ENCODE measurements at places on chromosomes 13 and 19.

- DNase-seq: no peak
Observed at GRCh38 chr13:88526186-88526852, 855.1 kb downstream of the SLITRK5 start.

DNA sequence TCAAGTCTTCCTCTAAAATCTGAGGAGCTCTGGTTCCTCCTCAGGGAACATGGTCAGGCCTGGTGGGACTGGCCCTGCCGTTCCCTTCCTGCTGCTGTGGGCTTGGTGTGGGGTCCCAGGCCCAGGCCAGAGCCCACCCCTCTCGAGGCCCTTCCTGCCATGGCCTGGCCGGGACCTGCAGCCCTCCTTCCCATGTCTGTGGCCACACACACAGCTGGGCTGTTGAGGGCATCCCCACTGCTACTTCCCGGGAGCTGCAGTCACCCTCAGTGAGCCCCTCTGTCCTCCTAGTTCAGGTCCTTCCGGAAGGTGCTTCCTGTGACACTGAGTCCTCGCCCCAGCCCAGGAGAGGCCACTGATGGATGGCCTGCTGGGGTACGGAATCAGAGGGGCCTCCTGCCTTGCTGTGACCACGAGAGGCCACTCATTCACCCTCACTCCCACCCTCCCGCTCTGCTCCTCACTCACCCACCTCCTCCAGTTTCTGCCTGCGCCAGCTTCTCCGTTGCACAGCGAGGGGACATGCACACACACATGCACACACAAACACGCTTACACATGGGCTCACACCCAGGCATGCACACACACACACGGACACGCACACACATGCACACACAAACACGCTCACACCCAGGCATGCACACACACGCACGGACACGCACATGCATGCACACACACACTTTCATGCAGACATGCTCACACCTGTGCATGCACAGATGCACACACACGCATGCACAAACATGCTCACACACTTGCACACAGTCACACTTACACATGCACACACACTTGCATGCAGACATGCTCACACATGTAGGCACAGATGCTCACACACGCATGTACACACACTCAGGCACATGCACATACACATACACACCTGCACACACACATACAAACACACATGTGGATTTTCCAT is 7.3 kb upstream of the MCF2L start:
- DNase-seq: no peak

DNA sequence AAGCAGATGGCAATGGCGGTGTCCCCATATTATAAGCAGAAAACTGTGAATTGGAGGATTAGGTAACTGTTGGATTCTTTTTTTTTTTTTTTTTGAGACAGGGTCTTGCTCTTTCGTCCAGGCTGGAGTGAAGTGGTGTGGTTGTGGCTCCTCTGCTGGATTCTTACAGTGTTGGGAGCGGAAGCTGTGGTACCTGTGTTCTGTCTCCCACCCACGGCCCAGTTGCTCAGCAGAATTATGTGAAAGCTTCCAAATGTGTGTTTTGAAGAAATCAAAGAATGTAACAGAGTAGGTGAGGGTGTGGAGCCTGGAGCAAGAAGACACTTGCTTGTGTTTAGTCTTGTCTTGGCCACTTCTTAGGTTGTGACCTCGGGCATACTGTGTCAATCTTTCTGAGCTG is 295.6 kb downstream of the SHISA2 start:
- DNase-seq: no peak

GRCh38 chr13:112812306-112813055 is 122.6 kb downstream of the ATP11A start:
- DNase-seq: no peak

- peak; percentile 66 for DNase-seq
Observed at GRCh38 chr19:10305139-10305806, 4.3 kb downstream of the ZGLP1 start.

DNA sequence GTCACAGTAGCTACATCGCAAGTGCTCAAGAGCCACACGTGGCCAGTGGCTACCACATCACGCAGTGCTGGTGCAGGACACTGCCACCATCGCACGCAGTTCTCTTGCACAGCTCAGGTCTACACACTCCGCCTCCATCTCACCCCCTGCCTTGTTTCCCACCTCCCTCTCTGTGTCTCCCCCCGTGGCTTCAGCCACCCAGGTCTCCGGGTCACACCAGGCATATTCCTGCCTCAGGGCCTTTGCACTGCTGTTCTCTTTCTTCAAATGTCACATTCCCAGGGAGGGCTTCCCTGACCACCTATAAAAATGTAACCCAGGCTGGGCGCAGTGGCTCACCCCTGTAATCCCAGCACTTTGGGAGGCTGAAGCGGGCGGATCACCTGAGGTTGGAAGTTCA is 10.6 kb downstream of the CCDC8 start:
- no peak for DNase-seq

GRCh38 chr19:7979011-7979410 is 26.4 kb downstream of the ELAVL1 start:
- no peak for DNase-seq

GRCh38 chr13:19581675-19582074 is 20.3 kb upstream of the TPTE2 start:
- no peak for DNase-seq

DNA sequence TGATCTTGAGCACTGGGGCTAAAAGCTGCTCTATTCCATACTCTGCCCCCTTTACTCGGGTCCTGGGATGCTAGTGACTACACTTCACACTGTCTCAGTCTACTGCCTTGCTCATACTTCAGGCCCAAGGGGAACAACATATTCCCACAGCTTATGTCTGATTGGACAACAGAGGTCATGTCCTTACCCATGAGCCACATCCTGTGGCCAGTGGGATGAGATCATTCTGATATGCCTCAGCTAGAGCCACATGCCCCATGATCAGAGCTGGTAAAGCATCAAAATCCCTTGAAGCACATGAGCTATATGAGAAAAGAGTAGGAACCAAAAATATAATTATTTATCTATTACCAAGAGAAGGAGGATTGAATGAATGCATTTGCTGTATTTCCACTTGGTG is 290.1 kb upstream of the TSHZ3 start:
- DNase-seq: no peak

DNA sequence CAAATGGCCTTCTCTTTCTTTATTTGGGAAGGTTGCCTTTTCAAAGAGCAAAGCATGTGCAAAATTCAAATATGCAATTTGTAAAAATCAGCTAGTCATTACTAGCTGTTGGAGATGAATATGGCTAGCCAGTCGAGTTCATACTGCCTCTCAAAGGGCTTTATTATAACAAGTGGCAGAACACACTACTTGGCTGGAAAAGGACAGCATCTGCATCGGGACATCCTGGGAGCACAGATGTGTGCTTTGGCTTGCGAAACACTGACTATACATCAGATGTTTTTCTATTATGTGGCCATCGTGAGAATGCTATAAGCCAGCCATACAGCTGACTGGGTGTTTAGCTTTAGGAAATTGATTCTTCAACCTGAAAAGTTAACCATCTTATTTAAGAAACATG is 424.2 kb downstream of the KCTD12 start:
- DNase-seq: no peak

DNA sequence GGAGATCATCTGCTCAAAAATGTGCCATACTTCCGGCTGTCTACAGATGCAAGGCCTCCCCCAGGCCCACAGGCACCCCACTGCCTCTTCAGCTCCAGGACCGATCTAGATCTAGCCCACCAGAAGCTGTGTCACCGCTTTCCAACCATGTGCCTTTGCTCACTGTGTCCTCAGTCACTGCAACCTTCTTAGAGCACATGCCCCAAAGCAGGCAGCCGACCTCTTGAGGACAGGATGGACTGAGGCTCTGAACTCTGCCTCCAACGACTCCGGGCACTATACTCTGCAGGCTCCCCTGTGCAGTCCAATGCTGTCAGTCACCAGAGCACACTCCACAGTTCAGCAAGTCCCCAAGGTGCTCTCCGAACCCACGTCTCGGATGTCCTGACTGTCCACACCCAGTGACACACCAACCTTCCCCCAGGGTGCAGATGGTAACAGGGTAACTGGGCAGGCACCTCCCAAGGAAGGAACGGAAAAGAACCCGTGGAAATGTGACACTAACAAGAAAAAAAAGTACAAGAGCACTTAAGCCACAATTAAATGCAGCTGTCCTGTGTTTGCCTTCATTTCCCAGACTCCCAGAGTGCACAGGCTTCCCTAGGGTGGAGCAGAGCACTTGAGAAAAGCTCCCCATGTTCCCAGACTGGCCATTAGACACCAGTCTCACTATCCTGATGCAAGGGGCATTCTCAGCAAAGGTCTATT is 4.8 kb downstream of the STK24 start:
- DNase-seq: no peak

- DNase-seq: no peak
Observed at GRCh38 chr19:34508540-34508939, 27.0 kb downstream of the WTIP start.

- peak; percentile 96 for DNase-seq
Observed at GRCh38 chr19:51621178-51621577, 9.0 kb downstream of the SIGLEC5 start.

GRCh38 chr19:2888731-2889224 is 11.9 kb upstream of the ZNF57 start:
- DNase-seq: no peak

GRCh38 chr13:109906976-109907375 is 120.6 kb upstream of the IRS2 start:
- no peak for DNase-seq

GRCh38 chr19:50535672-50536187 is 22.0 kb upstream of the ASPDH start:
- no peak for DNase-seq

- DNase-seq: no peak
Observed at GRCh38 chr19:42155796-42156195, 23.6 kb upstream of the POU2F2 start.

DNA sequence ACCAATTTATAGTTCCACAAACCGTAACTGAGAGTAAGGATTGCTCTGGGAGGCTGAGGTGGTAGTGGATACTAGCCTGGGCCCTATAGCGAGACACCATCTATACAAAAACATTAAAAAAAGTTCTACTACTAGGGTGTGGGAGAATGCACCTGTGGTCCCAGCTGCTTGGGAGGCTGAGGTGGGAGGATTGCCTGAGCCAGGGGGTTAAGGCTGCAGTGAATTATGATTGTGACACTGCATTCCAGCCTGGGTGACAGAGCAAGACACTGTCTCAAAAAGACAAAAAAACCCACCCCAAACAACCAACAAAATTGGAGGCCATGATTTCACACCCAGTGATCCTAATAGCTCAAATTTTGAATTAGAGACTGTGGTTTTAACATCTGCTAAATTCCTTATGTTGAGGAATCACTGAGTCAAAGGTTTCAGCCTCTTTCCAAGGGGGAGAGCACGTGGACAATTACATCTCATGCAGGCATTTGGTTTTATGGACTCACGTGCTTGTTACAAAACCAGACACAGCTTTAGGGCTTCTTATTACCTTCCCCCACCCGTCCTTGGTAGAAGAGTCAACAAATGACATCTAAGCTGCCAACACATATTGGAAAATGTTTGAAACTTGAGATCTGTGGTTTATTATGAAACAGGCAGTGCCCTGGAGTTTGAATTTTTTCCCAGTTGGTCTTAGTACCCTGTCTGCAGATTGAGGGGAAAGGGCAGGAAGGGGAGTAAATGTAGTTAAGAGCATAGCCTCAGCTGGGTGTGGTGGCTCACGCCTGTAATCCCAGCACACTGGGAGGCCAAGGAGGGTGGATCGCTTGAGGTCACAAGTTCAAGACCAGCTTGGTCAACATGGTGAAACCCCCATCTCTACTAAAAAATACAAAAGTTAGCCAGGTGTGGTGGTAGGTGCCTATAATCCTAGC is 18.5 kb downstream of the CYP2A6 start:
- DNase-seq: peak; percentile 87

- DNase-seq: no peak
Observed at GRCh38 chr13:76148926-76149325, 512.8 kb downstream of the LMO7 start.

DNA sequence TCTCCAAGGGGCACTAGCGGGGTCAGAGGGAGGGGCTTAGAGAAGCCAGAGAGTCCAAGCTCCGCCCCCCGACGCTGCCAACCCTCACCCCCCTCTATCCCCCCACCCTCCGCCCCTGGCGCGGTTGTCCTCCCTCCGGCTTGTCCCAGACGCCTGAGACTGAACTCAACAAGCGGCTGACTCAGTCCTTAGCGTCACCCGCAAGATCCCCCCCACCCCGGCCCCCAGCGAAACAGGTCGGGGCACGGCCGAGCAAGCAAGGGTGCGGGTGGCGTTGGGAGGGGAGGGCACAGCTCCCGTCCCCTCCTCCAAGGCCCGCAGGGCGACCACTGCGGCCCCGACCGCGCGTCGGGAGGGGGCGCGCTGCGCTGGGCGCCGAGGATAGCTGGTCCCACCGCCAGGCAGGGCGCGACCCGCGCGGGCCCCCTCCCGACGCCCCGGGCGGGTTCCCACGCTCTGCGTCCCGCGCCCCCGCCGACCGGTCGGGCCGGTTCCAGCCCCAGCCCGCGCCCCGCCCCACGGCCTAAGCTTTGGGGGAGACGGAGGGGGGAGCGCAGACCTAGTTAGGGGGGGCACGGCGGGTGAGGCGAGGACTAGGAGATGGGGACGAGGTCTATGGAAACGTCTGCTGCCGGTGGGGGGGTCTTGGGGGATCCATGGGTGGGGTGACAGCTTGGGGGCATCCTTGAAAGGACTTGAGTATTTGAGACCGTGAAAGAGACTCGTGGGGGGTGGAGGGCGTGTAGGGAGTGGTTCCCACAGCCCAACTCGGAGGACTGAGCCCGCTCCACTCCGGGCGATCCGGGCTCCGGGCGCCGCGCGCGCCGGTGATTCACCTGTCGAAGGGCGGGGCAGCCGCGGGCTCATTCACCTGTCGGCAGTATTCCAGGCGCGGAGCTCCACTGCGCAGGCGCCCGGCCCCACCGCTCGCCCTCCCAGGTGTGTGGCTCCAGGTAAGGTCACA is 5.1 kb downstream of the NOTCH3 start:
- DNase-seq: no peak

DNA sequence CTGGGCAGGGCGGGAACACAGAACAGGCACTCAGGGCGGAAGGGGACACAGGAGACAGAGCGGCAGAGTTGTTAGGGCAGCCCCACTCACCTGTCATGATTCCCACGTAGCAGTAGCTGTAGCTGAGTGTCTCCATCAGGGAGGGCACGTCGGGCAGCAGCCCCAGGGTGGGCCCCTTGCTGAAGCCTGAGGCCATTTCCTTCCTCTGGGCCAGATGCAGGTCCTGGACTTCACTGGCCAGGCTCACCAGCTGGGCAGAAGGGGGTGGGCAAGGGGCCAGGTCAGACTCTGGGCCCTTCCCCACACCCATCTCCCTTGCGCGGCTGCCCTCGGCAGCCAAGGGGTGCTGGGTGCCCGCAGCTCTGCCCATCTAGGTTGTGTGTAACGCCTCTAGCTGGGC is 5.9 kb downstream of the MBOAT7 start:
- no peak for DNase-seq

- DNase-seq: no peak
Observed at GRCh38 chr13:91417660-91418325, 19.4 kb downstream of the GPC5 start.

- DNase-seq: no peak
Observed at GRCh38 chr13:74153316-74153715, 19.1 kb upstream of the KLF12 start.

All from HL-60 (cell line).